ENCODE measurements at places on chromosomes 6 and 20. TPM values are rescaled to one million over a fixed set of nuclear protein-coding genes. Genes with fewer than 3 reads are reported as not detected.

DNA sequence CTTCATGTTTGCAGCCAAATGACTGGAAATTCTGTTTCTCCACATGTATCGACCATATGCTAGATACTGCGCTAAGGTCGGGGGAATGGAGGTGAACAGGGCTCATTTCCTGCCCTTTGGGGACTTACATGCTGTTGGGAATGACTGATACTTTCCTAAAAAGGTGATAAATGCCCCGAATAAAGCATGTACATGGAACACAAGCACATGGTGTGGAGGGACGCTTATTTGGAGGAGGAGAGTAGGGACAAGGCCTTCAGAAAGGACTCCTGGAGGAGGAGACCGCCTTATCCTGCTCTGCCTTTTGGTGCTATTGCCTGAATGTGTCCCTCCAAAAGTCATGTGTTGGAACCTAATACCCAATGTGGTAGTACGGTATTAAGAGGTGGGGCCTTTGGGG, 344.5 kb downstream of the PRL start:
- H3K27me3 ChIP-seq, result no peaks in the 10 kb centered on the region
- H3K36me3 ChIP-seq, result no peaks in the 10 kb centered on the region
- peaks cover 44% of the 10 kb centered on the region for H3K4me1 ChIP-seq
- no peak overlapping the region for H3K27ac ChIP-seq
- H3K4me3 ChIP-seq, result no peak overlapping the region
- no peak for DNase-seq

GRCh38 chr6:137230547-137230946, 11.4 kb upstream of the IFNGR1 start:
- H3K27ac ChIP-seq, result no peak overlapping the region
- H3K36me3 ChIP-seq, result no peaks in the 10 kb centered on the region

DNA sequence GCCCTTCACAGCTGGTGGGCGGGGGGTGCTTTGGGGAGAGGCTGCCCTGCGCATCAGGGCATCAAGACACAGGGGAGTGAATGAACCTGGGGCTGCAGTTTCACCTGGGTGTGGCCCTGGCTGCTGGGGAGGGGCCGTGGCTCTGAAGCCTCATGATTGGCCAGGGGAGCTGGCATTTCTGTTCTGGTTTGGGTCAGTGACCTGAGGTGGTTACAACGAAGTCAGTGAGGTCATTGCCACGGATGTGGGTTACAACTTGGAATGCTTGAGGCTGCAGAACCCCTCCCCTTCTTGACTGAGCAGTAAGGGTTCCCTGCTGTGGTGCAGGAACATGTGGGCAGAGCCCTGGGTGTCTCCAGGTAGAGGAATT, 3.0 kb downstream of the TCEA2 start:
- H3K27me3 ChIP-seq, result no peaks in the 10 kb centered on the region
- peaks cover 7% of the 10 kb centered on the region for H3K36me3 ChIP-seq
- no peak overlapping the region for H3K27ac ChIP-seq
- no peak overlapping the region for H3K4me3 ChIP-seq

GRCh38 chr6:136517002-136517401, 33.2 kb downstream of the MAP7 start:
- H3K36me3 ChIP-seq, result no peaks in the 10 kb centered on the region
- no peak overlapping the region for H3K27ac ChIP-seq
- no peak overlapping the region for H3K4me3 ChIP-seq
- peaks cover 17% of the 10 kb centered on the region for H3K4me1 ChIP-seq

- peaks cover 4% of the 10 kb centered on the region for H3K27me3 ChIP-seq
- no peak overlapping the region for H3K4me3 ChIP-seq
- H3K27ac ChIP-seq, result no peak overlapping the region
- DNase-seq, result no peak
- H3K36me3 ChIP-seq, result no peaks in the 10 kb centered on the region
- no peaks in the 10 kb centered on the region for H3K4me1 ChIP-seq
These were observed 196.7 kb upstream of the CDH4 start for GRCh38 chr20:61055180-61056010.

DNA sequence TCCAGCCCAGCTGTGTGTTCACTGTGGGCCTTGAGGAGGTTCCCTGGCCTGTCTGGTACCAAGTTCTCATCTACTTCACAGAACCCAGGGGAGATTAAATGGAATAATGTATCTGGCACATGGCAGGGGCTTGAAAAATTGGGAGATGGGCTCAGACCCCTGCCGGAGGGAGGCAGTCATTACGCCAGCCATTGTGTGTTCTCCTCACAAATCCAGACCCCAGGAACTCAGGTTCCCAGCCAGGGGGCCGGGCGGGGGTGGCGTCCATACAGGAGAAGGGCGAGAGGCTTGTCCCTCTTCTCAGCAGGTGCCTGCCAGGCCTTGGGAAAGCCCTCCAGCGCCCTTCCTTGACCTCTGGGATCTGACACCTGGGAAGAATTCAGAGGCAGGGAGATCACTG, 8.1 kb downstream of the NOL4L start:
- DNase-seq, result no peak
- no peaks in the 10 kb centered on the region for H3K27me3 ChIP-seq
- peaks cover 16% of the 10 kb centered on the region for H3K4me1 ChIP-seq

DNA sequence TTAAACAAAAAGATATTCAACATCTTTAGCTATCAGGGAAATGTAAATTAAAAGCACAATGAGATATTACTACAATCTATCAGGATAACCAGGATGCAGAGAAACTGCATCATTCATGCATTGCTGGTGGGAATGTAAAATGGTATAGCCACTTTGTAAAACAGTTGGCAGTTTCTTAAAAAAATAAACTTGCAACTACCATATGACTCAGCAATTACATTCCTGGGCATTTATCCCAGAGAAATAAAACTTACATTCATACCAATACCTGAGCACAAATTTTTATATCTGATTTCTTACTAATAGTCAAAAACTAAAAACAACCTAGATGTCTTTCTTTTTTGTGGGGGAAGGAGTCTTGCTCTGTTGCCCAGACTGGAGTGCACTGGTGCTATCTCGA, 190.3 kb upstream of the TAB2 start:
- H3K27ac ChIP-seq, result no peak overlapping the region
- no peaks in the 10 kb centered on the region for H3K27me3 ChIP-seq
- H3K4me3 ChIP-seq, result no peak overlapping the region
- H3K4me1 ChIP-seq, result peaks cover 45% of the 10 kb centered on the region
- DNase-seq, result no peak

DNA sequence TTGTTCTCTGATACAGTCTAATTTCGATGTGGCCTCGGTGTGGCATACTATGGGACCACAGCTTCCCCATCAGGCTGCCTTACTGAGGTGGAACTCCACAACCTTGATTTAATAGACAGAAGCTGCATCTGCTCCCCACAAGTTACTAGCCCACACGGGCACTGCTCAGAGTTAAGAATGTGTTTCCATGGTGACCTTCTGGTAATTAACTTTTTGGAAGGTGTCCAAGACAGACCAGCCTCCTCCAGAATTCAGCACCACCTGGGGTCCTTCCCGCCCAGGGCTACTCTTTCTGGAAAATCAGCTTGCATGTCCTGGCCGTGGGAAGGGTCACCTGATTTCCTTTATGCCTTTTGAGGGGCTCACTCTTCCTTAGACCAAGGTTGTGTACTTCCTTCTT, 48.7 kb upstream of the CDH4 start:
- peaks cover 33% of the 10 kb centered on the region for H3K27me3 ChIP-seq
- no peaks in the 10 kb centered on the region for H3K36me3 ChIP-seq
- no peak overlapping the region for H3K27ac ChIP-seq
- H3K4me1 ChIP-seq, result no peaks in the 10 kb centered on the region
- no peak for DNase-seq

DNA sequence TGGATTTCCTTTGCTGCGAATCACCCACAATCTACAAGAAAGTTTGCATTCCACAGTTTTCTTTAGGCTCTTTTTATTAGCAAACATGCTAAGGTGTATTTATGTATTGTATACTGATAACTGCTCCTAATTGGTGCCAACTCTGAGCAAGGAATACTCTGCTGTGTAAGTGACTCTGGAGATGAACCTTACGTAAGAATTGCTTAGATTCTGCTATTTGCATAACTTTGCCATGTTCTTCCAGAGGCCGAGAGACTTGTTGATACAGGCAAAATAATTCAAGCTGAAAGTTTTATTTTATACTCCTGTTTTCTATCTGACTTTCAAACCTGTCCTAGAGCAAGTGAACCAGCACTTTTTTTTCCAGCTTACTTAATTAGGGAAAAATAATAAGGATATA, 461.3 kb downstream of the GJA1 start:
- no peak overlapping the region for H3K4me3 ChIP-seq
- DNase-seq, result no peak
- H3K4me1 ChIP-seq, result no peaks in the 10 kb centered on the region
- no peaks in the 10 kb centered on the region for H3K36me3 ChIP-seq
- H3K27me3 ChIP-seq, result no peaks in the 10 kb centered on the region

GRCh38 chr6:134822920-134823709, 126.8 kb downstream of the ALDH8A1 start:
- DNase-seq, result peak; percentile 93
- H3K4me3 ChIP-seq, result no peak overlapping the region

DNA sequence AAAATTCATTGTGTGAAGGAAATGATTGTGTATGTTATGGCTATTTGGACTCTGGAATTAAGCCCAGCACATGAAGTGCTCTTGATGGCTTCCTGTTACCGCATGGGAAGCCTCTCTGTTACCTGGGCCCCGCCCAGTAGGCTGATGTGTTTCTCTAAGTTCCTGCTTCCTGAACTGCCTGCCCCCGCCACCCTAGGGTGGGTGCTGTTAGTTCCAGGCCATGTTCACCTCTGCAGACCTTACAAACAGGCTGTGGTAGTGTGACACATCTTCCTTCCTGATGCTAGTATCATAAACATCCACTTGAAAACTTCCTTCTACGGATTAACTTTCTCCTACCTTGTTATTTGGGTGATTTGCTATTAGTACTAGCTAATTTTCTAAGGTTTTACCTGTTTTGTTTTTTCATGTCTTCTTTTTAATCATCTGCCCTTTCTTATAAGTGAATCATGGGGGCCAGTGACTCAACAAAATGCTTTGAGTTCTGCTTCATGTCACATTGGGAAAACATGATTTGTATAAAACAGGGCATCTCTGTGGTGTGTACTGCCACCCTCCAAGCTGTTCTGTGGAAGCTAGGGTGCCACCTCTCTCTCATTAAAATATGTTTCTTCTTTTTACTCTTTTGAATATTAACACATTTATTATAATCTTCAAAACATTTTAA, 40.6 kb downstream of the SH3BGRL2 start:
- no peaks in the 10 kb centered on the region for H3K27me3 ChIP-seq
- peak; percentile 82 for DNase-seq
- H3K4me1 ChIP-seq, result peaks cover 51% of the 10 kb centered on the region
- H3K36me3 ChIP-seq, result no peaks in the 10 kb centered on the region

DNA sequence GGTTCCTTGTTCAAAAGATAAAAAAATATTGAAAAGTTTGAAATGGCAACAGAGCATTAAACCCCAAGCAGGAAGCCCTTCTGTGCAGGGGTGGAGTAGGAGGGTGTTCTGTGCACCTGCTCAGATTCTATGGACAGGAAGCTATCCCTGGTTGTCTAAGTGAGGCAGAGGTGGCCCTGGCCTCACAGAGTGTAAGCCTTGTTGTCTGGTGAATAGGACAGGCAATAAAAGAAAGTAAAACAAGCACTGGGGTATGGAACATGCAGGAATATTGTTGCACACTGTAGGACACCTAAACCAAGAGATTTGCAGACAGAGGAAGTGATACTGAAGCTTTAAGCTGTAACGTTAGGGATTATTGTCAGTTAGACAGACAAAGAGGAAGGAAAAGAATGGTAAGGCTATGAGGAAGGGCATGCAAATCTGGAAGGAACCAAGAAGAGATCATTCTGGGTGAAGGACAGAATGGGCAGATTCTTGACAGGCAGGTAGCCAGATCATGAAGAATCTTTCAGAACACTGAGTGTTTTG, 66.8 kb downstream of the TBC1D7 start:
- no peaks in the 10 kb centered on the region for H3K4me1 ChIP-seq
- no peak overlapping the region for H3K27ac ChIP-seq
- H3K4me3 ChIP-seq, result no peak overlapping the region
- no peaks in the 10 kb centered on the region for H3K27me3 ChIP-seq
- H3K36me3 ChIP-seq, result no peaks in the 10 kb centered on the region
- DNase-seq, result peak; percentile 41

DNA sequence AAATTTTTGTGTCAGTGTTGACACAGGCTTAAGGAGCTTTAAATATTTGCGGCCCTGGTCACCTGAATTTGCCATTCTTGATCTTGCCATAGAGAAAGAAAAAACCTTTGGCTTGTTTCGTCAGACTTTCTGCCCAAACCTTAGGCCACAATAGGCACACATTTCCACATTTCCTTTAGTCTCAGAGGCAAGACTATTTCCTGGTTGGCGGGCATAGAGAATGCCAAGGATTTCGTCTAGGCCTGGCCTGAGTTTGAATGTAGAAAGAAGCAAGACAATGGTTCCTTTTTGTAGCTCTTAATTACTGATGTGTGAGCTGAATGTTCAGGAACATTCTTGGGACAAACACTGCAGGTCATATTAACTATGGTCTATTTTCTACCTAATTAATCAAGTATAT, 108.1 kb downstream of the TRMT11 start:
- no peak for DNase-seq
- H3K4me1 ChIP-seq, result no peaks in the 10 kb centered on the region
- no peaks in the 10 kb centered on the region for H3K36me3 ChIP-seq
- H3K27ac ChIP-seq, result no peak overlapping the region

GRCh38 chr6:13787137-13787536, 27.2 kb downstream of the MCUR1 start:
- no peaks in the 10 kb centered on the region for H3K27me3 ChIP-seq
- H3K4me3 ChIP-seq, result peak overlapping the region; percentile 11
- no peak overlapping the region for H3K27ac ChIP-seq
- H3K4me1 ChIP-seq, result no peaks in the 10 kb centered on the region

DNA sequence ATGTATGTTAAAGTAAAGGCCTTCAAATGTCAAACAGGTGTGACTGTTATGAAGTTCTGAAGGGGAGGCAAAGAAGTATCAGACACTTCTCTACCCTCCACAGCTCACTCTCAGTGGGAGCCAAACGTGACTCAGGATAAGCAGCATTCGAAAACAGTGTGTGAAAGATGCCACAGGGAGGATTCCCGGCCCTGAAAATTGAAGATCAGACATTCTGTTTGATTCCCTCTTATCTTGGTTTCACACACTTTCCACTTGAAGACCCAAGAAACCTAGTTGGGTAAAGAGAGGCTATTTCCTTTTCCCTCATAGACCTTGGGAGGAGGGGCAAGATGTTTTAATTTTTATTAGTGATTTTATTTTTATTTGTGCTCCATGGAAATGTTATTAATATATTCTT, 164.2 kb upstream of the SUPT3H start:
- no peak overlapping the region for H3K4me3 ChIP-seq
- H3K27me3 ChIP-seq, result no peaks in the 10 kb centered on the region
- H3K36me3 ChIP-seq, result peaks cover 6% of the 10 kb centered on the region
- DNase-seq, result no peak

DNA sequence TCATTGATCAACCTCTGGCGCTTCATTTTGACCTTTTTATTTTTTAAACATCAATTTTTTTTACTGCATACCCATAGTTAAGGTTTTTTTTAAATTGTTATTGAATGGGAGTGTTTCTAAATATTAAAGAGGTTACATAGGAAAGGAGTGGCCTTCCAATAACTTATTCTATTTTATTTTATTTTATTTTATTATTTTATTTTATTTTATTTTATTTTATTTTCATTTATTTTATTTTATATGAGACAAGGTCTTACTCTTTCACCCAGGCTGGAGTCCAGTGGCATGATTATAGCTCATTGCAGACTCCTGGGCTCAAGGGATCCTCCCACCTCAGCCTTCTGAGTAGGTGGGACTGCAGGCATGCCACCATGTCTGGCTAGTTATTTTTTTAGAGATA, 30.2 kb downstream of the DOP1A start:
- H3K4me1 ChIP-seq, result peaks cover 20% of the 10 kb centered on the region
- H3K27ac ChIP-seq, result no peak overlapping the region
- no peak for DNase-seq
- H3K36me3 ChIP-seq, result no peaks in the 10 kb centered on the region

Gene TUBB1
- total RNA-seq, result not detected

Gene CYP24A1
- not detected for total RNA-seq

Gene TFAP2C
- total RNA-seq, result 0.89 TPM

Gene ZNF831
- 1.2 TPM for total RNA-seq
